ENCODE measurements at places on chromosomes 3 and 15. TPM values are rescaled to one million over a fixed set of nuclear protein-coding genes. Genes with fewer than 3 reads are reported as not detected.

RETNLB gene
- not detected for total RNA-seq

PDCD7 gene
- total RNA-seq: 22.1 TPM

ABHD14A gene
- 33.0 TPM for total RNA-seq

CIP2A gene
- 26.1 TPM for total RNA-seq

TF gene
- total RNA-seq: 9.2 TPM

CPNE9 gene
- total RNA-seq: 12.7 TPM

TNNC1 gene
- not detected for total RNA-seq

RNF168 gene
- total RNA-seq: 24.0 TPM

UBA7 gene
- 8.3 TPM for total RNA-seq

CAV3 gene
- total RNA-seq: not detected

FRMD5 gene
- total RNA-seq: 27.9 TPM

UBAP1L gene
- 5.8 TPM for total RNA-seq

NLGN1 gene
- total RNA-seq: 99.4 TPM

TFRC gene
- 164 TPM for total RNA-seq

TEX55 gene
- not detected for total RNA-seq

SI gene
- under 0.01 TPM for total RNA-seq

TTLL13 gene
- not detected for total RNA-seq

ZPLD1 gene
- 0.46 TPM for total RNA-seq

WDR93 gene
- total RNA-seq: 2.1 TPM

LMAN1L gene
- not detected for total RNA-seq

NPAP1 gene
- 0.69 TPM for total RNA-seq

IL17RD gene
- total RNA-seq: 27.7 TPM

SNUPN gene
- total RNA-seq: 24.5 TPM

SMCO1 gene
- total RNA-seq: not detected

GOLGA8N gene
- 4.6 TPM for total RNA-seq

CPNE4 gene
- 51.4 TPM for total RNA-seq

PIERCE2 gene
- total RNA-seq: 6.7 TPM

PLS1 gene
- total RNA-seq: 4.6 TPM

MESP2 gene
- 0.92 TPM for total RNA-seq

CRYBG3 gene
- total RNA-seq: 9.2 TPM

ARL14 gene
- total RNA-seq: not detected

PGBD4 gene
- 5.3 TPM for total RNA-seq

NUP210 gene
- total RNA-seq: 11.1 TPM

XCR1 gene
- total RNA-seq: not detected

SV2B gene
- 30.2 TPM for total RNA-seq

ZNF280D gene
- 96.2 TPM for total RNA-seq

OR5K2 gene
- not detected for total RNA-seq

FBXO40 gene
- not detected for total RNA-seq

SPESP1 gene
- 4.8 TPM for total RNA-seq

CFAP100 gene
- 6.5 TPM for total RNA-seq

MYL3 gene
- total RNA-seq: 1.2 TPM

GPR171 gene
- total RNA-seq: not detected

COL6A5 gene
- 0.69 TPM for total RNA-seq

SPG11 gene
- 82.8 TPM for total RNA-seq

CCR3 gene
- not detected for total RNA-seq

TGM5 gene
- total RNA-seq: not detected

WWTR1 gene
- total RNA-seq: 18.5 TPM

CLDN18 gene
- total RNA-seq: not detected

GOLGA8S gene
- total RNA-seq: 0.23 TPM

DET1 gene
- total RNA-seq: 10.1 TPM

ADCY5 gene
- 58.6 TPM for total RNA-seq
